ENCODE measurements at places on chromosomes 13 and 19. TPM values are rescaled to one million over a fixed set of nuclear protein-coding genes. Genes with fewer than 3 reads are reported as not detected.

DNA sequence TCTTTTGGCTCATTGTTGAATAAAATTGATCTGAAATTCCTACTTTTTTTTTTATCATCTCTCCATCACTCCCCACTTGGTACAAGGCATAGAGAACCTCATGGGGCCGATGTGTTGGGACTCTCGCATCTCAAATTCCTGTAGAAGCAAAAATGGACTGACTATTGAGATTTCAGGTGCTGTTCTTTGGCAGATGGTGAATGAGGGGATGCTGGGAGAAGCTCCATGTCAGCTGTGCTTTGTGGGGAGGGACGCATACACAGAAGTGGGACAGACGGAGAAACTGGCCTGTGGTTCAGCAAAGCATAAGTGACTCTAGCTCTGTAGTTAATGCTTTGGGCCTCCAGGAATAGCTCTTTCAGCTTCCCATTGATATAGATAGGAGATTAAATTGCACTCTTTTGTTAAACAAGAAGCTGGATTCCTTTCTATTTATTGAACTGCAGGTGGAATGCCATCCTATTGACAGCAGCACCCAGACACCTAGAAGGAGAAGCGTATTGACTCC is 194.5 kb upstream of the RNF113B start:
- no peaks in the 10 kb centered on the region for H3K27me3 ChIP-seq
- DNase-seq = no peak
- H3K4me3 ChIP-seq = no peak overlapping the region
- H3K27ac ChIP-seq = peak overlapping the region; percentile 81
- peaks cover 5% of the 10 kb centered on the region for H3K4me1 ChIP-seq
- peaks cover 51% of the 10 kb centered on the region for H3K36me3 ChIP-seq

GRCh38 chr13:39810091-39810877 is 154.8 kb downstream of the COG6 start:
- DNase-seq = no peak
- peaks cover 3% of the 10 kb centered on the region for H3K4me1 ChIP-seq
- no peaks in the 10 kb centered on the region for H3K27me3 ChIP-seq
- H3K4me3 ChIP-seq = no peak overlapping the region

The IGLON5 gene
- 44.8 TPM for total RNA-seq

DNA sequence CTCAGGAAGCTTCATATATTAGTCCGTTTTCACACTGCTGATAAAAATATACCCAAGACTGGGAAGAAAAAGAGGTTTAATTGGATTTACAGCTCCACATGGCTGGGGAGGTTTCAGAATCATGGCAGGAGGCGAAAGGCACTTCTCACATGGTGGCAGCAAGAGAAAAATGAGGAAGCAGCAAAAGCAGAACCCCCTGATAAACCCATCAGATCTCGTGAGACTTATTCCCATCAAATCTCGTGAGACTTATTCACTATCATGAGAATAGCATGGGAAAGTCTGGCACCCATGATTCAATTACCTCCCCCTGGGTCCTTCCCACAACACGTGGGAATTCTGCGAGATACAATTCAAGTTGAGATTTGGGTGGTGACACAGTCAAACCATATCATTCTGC is 23.1 kb downstream of the FLT3 start:
- no peaks in the 10 kb centered on the region for H3K36me3 ChIP-seq
- H3K27me3 ChIP-seq = no peaks in the 10 kb centered on the region

GRCh38 chr19:18773682-18774081 is 17.4 kb downstream of the COMP start:
- no peaks in the 10 kb centered on the region for H3K36me3 ChIP-seq
- no peaks in the 10 kb centered on the region for H3K4me1 ChIP-seq
- no peak overlapping the region for H3K27ac ChIP-seq
- H3K4me3 ChIP-seq = no peak overlapping the region

DNA sequence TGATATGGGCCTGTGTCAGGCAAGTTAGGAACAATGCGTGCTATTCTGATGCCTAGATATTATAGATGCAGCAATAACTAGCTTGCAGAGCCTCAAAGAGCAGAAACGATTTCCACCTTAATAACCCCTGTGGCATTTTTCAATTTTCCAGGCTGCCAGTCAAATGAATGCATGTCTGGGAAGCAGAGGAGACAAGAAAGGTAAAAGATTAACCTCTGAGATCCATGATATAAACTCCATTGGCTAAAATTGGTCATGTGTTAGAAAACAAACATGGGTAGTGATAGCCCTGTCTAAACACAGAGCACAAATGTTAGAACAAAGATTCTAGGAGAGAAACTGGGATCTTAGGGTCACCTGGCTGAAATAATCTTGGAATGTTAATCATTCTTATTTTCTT is 811.1 kb downstream of the DIAPH3 start:
- peaks cover 62% of the 10 kb centered on the region for H3K4me1 ChIP-seq
- no peak for DNase-seq
- peaks cover 3% of the 10 kb centered on the region for H3K27me3 ChIP-seq
- peak overlapping the region; percentile 89 for H3K27ac ChIP-seq
- H3K36me3 ChIP-seq = peaks cover 6% of the 10 kb centered on the region

GRCh38 chr13:46605825-46606554 is 53.0 kb downstream of the LRCH1 start:
- DNase-seq = no peak
- H3K27ac ChIP-seq = no peak overlapping the region
- peaks cover 40% of the 10 kb centered on the region for H3K4me1 ChIP-seq
- H3K4me3 ChIP-seq = no peak overlapping the region
- H3K36me3 ChIP-seq = no peaks in the 10 kb centered on the region

GRCh38 chr13:113508521-113509254 is 18.2 kb upstream of the DCUN1D2 start:
- DNase-seq = no peak
- no peaks in the 10 kb centered on the region for H3K27me3 ChIP-seq
- H3K4me1 ChIP-seq = no peaks in the 10 kb centered on the region
- H3K4me3 ChIP-seq = no peak overlapping the region

- no peaks in the 10 kb centered on the region for H3K36me3 ChIP-seq
- H3K4me3 ChIP-seq = peak overlapping the region; percentile 12
- H3K4me1 ChIP-seq = peaks cover 25% of the 10 kb centered on the region
- peak overlapping the region; percentile 5 for H3K27ac ChIP-seq
Measured at GRCh38 chr13:106471957-106472543, 63.4 kb downstream of the EFNB2 start.

- H3K4me1 ChIP-seq = peaks cover 10% of the 10 kb centered on the region
- no peaks in the 10 kb centered on the region for H3K27me3 ChIP-seq
- peak overlapping the region; percentile 71 for H3K27ac ChIP-seq
- H3K4me3 ChIP-seq = peak overlapping the region; percentile 74
- DNase-seq = no peak
- peaks cover 2% of the 10 kb centered on the region for H3K36me3 ChIP-seq
Measured at GRCh38 chr19:18433735-18434398, 4.1 kb downstream of the ISYNA1 start.

DNA sequence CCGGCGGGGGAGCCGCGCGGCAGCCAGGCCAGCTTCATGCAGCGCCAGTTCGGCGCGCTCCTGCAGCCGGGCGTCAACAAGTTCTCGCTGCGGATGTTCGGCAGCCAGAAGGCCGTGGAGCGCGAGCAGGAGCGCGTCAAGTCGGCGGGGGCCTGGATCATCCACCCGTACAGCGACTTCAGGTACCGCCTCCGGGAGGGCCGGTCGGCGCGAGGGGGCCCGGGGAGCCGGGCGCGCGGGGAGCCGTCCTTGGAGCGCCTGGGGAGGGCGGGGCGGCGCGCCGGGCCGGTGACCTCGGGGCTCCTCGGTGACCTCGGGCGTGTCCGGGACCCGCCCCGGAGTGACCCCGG is 690 bp downstream of the HCN2 start:
- peaks cover 40% of the 10 kb centered on the region for H3K27me3 ChIP-seq
- no peak overlapping the region for H3K4me3 ChIP-seq
- no peak for DNase-seq
- H3K27ac ChIP-seq = no peak overlapping the region

GRCh38 chr13:33287142-33287882 is 1.8 kb upstream of the STARD13 start:
- peaks cover 17% of the 10 kb centered on the region for H3K4me1 ChIP-seq
- no peak overlapping the region for H3K27ac ChIP-seq
- H3K27me3 ChIP-seq = peaks cover 13% of the 10 kb centered on the region
- H3K36me3 ChIP-seq = no peaks in the 10 kb centered on the region
- no peak for DNase-seq

DNA sequence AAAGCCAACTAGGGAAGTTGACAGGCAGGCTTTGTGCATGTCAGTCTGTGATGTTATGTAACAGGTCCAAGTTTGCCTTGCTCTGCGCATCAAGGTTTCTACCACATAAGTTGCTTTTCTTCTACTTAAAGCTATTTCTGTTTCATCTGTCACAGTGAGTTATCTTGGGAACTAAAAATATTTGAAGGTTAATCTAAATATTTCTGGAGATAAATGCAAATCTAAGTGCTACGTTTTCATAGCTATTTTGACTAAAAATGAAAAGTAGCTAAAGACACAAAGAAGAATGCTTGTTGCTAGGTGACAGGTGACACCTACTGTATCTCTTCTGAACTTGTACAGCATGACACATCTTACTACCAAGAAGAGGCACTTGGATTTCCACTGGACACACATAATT is 135.6 kb downstream of the KLF12 start:
- no peak overlapping the region for H3K27ac ChIP-seq
- H3K4me3 ChIP-seq = no peak overlapping the region
- peaks cover 1% of the 10 kb centered on the region for H3K4me1 ChIP-seq

DNA sequence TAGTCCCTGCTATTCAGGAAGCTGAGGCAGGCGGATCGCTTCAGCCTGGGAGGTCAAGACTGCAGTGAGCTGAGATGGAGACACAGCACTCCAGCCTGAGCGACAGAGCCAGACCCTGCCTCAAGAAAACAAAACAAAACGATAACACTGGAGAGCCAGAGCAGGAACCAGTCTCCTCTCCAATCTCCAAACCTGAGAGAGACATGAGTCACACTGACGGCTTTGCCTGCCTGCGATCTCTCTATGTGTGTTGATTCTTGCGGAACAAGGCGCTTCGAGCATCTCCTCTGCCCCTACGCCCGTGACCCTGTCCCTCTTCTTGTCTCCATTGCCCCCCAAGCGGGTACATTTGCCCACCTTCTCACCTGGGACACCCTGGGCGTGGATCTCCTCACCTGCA is 15.6 kb downstream of the DPRX start:
- H3K4me3 ChIP-seq = no peak overlapping the region
- H3K27me3 ChIP-seq = no peaks in the 10 kb centered on the region
- DNase-seq = no peak
- peaks cover 15% of the 10 kb centered on the region for H3K4me1 ChIP-seq
- H3K36me3 ChIP-seq = peaks cover 2% of the 10 kb centered on the region

GRCh38 chr13:61414686-61415057 is 977 bp downstream of the PCDH20 start:
- peaks cover 38% of the 10 kb centered on the region for H3K4me1 ChIP-seq
- DNase-seq = no peak
- peak overlapping the region; percentile 99 for H3K4me3 ChIP-seq

GRCh38 chr13:24212254-24212653 is 51.7 kb downstream of the SPATA13 start:
- H3K36me3 ChIP-seq = peaks cover 4% of the 10 kb centered on the region
- peak overlapping the region; percentile 88 for H3K27ac ChIP-seq
- peaks cover 30% of the 10 kb centered on the region for H3K4me1 ChIP-seq
- DNase-seq = no peak

DNA sequence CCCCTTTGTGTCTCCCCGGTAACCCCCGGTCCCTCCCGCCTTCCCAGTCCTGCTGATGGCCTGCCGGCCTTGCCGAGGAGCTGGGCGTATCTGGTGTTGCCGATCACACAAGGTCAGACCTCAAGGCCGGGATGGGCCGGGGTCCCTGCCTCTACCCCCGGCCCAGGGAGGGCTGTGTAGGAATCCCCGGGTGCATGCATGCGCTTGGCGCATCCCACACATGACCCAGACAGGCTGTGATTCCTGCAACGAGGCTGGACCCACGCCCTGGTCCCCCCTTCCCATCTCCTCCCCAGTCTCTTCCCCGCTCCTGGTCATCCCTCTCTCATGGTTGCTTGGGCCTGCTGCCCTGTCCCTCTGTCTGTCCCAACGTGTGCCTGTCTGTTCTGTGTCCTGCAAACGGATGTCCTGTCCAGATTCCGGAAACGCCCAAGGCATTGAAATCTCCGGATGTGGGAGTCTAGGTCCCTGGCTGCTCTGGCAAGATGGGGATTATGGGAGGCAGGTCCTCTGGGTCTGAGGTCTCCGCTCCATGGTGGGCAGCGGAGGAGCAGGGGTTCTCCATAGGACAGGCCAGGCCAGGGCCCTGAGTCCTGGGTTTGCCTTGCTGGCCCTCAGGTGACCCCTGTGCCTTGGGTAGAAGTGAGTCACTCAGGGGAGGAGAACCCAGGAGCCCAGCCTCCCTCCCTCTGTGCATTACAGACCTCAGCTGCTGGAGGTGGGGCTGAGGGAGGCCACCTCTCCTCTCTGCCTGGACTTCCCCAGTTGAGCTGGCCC is 1.6 kb downstream of the PKN1 start:
- peak overlapping the region; percentile 75 for H3K4me3 ChIP-seq
- peaks cover 9% of the 10 kb centered on the region for H3K27me3 ChIP-seq
- H3K4me1 ChIP-seq = peaks cover 13% of the 10 kb centered on the region
- H3K36me3 ChIP-seq = peaks cover 2% of the 10 kb centered on the region

The OR7C1 gene
- not detected for total RNA-seq

The POLR2I gene
- total RNA-seq = 85.8 TPM

GRCh38 chr19:48284896-48285295 is 15.0 kb downstream of the ZNF114 start:
- H3K27ac ChIP-seq = no peak overlapping the region
- H3K4me3 ChIP-seq = no peak overlapping the region
- no peaks in the 10 kb centered on the region for H3K27me3 ChIP-seq
- DNase-seq = no peak
- no peaks in the 10 kb centered on the region for H3K4me1 ChIP-seq

The ADGRE3 gene
- total RNA-seq = not detected

The LHB gene
- total RNA-seq = not detected

DNA sequence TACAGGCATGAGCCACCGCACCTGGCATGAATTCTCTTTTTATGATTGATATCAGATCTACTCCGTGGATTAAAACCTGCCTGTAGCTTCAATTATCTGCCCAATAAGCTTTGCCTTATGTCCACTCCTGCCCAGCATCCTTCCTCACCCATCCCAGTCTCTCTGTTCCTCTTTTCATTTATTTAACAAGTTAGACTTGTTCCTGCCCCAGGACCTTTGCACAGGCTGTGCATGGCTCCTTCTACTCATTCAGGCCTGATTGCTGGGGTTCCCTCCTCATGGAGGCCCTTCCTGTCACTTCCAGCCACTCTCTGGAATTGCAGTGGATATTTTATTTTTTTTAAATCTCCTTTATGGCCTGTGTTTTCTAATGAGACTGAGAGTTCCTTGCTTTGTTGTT is 27.6 kb downstream of the SMARCA4 start:
- H3K4me1 ChIP-seq = no peaks in the 10 kb centered on the region
- no peak for DNase-seq
- H3K4me3 ChIP-seq = no peak overlapping the region
- H3K27ac ChIP-seq = no peak overlapping the region

GRCh38 chr13:46526100-46526735 is 26.8 kb upstream of the LRCH1 start:
- H3K36me3 ChIP-seq = no peaks in the 10 kb centered on the region
- H3K27ac ChIP-seq = no peak overlapping the region
- no peak overlapping the region for H3K4me3 ChIP-seq
- H3K27me3 ChIP-seq = peaks cover 17% of the 10 kb centered on the region
- DNase-seq = no peak

GRCh38 chr19:57537953-57538547 is 10.9 kb downstream of the ZNF549 start:
- H3K4me1 ChIP-seq = no peaks in the 10 kb centered on the region
- no peak overlapping the region for H3K4me3 ChIP-seq
- no peak overlapping the region for H3K27ac ChIP-seq
- no peaks in the 10 kb centered on the region for H3K27me3 ChIP-seq

- no peak overlapping the region for H3K27ac ChIP-seq
- no peaks in the 10 kb centered on the region for H3K4me1 ChIP-seq
- H3K27me3 ChIP-seq = no peaks in the 10 kb centered on the region
- no peaks in the 10 kb centered on the region for H3K36me3 ChIP-seq
Measured at GRCh38 chr13:38998739-38999138, 8.1 kb upstream of the STOML3 start.

GRCh38 chr13:79675931-79676660 is 195.1 kb downstream of the NDFIP2 start:
- peak overlapping the region; percentile 5 for H3K27ac ChIP-seq
- H3K36me3 ChIP-seq = no peaks in the 10 kb centered on the region
- no peak overlapping the region for H3K4me3 ChIP-seq
- H3K4me1 ChIP-seq = peaks cover 46% of the 10 kb centered on the region
- no peak for DNase-seq
